Glomerular endothelial cell (primary cell): ENCODE measurements at places on chromosomes 13 and 19.

DNA sequence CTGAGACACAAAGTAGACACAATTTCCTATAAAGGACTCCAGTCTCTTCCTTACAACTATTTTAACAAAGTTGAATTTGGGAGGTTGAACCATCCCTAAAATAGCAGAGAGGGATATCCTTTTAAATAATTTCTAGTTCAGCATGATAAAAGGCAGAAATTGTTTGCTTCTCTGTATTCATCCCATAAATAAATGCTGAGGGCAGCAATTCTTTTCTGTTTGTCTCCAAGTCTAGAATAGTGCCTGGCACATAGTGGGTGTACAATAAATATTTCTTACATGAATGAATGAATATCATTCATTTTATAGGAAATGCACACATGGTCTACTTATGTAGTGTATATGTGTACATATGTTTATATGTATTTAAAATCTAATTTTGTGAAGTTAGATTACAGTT is 12.3 kb downstream of the COL4A1 start:
- no peak for DNase-seq

DNA sequence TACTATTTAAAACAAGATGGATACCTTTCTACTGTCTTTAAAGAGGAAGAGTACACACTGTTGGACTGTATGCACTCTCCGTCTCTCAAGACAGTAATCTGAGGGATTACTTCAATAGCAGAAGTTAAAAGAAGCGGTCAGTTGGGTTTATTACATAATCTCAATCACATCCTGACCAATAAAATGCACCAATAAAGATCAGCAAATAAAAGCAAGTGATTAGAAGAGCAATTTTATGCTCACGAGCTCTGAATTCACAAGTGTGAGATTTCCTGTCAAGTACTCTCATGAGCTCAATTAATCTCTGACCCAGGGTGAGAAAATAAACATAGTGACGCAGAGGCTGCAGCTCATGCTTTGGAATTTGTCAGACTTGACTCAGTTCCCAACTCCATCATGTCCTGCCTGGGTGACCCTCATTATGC is 12.2 kb downstream of the ABCC4 start:
- DNase-seq: no peak

DNA sequence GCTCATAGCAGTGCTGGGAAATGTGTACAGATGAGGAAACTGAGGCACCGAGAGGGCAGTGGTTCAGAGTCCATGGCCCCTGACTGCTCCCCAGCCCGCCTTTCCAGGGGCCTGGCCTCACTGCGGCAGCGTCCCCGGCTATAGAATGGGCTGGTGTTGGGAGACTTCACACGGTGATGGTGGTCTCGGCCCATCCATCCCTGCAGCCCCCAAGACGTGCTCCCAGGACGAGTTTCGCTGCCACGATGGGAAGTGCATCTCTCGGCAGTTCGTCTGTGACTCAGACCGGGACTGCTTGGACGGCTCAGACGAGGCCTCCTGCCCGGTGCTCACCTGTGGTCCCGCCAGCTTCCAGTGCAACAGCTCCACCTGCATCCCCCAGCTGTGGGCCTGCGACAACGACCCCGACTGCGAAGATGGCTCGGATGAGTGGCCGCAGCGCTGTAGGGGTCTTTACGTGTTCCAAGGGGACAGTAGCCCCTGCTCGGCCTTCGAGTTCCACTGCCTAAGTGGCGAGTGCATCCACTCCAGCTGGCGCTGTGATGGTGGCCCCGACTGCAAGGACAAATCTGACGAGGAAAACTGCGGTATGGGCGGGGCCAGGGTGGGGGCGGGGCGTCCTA is 15.9 kb downstream of the LDLR start:
- DNase-seq: no peak

- no peak for DNase-seq
Measured at GRCh38 chr13:25630329-25630900, 258.6 kb downstream of the ATP8A2 start.

DNA sequence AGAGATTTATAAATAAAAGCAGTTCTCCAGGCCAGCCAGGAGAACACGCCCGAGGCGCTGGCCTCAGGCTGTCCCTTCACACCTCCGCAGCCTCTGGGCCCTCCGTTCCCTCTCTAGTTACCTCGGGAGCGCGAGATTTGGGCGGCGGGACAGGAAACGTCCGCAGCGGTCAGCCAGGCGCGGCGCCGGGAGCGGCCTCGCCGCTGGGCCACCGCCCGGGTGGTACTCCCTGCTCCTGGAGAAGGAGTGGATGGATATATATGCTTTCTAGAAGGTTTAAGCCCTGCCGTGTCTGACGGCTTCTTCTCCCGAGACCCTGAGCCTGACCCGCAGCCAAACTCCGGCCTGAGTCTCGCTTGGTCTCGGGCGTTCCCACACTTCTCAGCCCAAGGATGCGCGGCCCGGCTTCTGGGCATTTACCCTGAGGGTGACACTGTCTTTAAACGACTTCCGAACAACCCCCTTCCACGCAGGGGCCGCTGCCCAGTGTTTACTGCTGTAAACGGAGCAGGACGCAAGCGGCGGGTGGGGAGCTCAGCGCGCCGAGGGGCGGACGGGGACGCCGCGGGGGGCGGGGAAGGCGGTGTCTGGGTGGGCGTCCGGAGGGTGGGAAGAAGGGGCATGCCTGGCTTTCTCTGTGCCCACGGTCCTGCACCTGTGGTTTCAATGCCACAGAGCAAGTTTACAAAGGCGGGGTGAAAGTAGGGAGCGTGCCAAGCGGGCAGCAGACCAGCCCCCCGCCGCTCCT is 2.0 kb upstream of the ZIC2 start:
- no peak for DNase-seq

GRCh38 chr19:46390121-46390858 is 23.1 kb downstream of the CCDC8 start:
- DNase-seq: no peak

GRCh38 chr13:62629618-62630017 is 1214.0 kb upstream of the PCDH20 start:
- no peak for DNase-seq

DNA sequence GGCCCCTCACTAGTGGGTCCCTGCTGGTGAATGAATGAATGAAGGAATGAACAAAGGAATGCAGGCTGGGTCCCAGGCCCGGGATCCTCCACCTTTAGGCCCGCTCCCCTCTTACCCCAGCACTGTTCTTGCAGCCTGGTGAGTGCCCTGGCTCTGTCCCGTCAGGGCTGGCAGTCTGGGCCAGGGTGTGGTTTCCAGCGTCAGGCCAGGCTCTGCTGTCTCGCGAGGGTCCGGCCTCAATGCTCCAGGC is 317 bp downstream of the LYL1 start:
- DNase-seq: no peak

DNA sequence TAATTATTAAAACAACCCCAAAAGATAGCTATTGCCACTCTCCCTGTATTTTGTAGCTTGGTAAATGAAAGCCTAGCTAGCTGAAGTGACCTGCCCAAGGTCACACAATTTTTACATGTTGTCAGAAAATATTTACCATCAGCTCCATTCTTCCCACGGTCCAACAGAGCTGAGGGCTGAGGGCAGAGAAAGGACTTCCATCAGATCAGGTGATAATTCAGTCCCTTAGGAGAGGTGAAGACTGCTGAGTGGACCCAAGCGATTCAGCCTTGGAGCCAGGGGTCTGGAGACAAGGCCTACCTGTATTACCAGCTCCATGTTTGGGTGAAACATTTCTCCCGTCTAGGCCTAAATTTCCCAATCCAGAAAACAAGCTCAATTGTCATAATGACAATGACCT is 149.5 kb upstream of the TSHZ3 start:
- no peak for DNase-seq

DNA sequence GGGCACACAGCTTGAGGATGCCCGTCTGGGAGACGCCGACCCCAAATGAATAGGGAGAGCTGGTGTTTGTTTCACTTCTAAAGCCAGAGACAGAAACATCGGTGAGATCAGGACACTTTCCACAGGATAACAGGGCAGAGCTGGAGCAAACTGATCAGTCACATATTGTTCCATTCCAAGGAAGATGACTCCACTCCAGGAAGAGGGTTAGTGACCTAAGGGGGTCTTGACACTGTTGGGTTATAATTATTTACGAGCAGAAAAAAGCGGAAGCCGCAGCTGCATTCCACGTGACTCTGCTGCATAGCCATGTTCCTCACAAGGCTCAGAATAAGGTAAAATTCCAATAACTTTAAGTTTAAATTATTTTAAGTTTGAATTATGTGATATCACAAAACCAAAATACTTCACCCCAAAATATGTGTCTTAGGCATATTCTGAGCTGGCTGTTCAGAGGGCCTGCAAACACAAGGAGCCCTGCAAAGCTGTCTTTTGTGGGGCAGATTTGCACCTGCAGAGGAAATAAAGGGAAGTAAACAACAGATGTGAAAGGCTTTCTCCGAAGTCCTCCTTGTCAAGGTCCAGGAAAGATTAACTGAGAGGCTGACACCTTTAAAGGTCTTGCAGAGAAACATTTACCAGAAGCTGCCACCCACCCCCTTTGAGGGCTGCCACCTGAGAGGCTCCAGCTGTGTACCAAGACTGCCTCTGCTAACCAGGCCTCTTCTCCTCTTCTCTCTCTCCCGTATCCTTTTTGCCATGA is 819.2 kb downstream of the UQCRFS1 start:
- DNase-seq: no peak

DNA sequence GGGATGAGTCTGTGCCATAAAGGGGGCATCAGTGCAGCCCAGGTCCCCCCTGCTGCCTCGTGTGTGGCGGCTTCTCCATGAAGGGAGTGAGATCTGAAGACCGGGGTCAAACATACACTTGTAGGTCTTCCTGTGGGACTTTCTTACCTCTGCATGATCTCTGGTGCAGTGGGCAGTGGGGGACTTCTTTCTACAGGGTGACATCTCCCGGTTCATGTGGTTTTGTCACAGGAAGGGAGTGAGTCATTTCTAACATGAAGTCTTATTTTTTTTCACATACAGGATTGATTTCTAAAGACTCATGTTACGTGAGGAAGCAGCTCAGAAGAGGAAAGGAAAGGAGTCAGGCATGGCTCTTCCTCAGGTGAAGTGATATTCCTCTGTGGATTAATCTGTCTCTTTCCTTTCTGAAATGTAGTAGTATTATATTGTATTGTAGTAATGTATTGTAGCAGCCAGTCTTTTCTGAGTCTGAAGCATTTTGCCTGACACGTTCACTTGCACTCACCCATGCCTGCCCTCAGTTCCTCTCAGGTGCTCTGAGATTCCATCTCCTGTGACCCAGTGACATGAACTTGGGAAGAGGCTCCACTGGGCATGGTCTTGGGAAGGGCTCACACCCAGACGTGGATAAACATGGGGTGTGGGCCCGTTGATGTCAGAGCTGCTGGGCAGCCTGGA is 15.7 kb downstream of the ZNF808 start:
- DNase-seq: no peak

DNA sequence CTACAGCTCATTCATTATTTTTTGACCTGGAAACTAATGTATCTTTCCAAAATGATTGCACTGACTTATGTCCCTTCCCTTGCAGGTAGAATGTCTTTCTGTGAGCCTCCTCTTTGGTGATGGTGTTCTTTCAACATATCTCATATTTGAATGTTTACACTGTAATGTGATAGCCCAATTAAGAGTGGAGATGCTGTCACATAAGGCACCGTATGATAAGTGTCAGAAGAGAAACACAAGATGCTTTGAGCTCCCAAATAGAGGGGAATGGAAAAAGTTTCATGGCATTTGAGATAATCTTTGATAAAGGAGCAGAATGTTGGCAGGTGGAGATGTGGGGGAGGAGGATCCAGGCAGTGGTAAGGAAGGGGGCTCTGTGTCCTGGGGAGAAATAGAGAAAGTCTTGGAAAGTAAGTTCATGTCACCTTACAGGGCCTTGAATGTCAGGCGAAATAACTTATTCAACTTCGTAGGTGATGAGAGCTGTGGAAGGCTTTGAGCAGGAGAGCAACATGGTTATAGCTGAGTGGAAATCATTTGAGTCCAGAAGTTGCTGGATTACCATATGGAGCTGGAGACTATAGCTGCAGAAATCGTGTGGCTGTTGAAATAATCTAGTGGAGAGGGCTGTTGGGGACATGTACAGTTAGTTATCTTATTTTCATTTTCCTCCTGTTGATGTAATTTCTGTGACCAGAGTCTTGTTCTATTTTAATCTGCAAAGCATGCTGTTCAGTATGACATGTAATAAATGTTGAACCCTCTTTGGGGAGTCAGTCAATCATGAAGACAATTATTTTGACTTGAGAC is 10.3 kb upstream of the RNF113B start:
- no peak for DNase-seq

- no peak for DNase-seq
Measured at GRCh38 chr19:39470724-39471339, 9.8 kb upstream of the TIMM50 start.

- no peak for DNase-seq
Measured at GRCh38 chr13:45595965-45596364, 19.6 kb downstream of the ERICH6B start.

DNA sequence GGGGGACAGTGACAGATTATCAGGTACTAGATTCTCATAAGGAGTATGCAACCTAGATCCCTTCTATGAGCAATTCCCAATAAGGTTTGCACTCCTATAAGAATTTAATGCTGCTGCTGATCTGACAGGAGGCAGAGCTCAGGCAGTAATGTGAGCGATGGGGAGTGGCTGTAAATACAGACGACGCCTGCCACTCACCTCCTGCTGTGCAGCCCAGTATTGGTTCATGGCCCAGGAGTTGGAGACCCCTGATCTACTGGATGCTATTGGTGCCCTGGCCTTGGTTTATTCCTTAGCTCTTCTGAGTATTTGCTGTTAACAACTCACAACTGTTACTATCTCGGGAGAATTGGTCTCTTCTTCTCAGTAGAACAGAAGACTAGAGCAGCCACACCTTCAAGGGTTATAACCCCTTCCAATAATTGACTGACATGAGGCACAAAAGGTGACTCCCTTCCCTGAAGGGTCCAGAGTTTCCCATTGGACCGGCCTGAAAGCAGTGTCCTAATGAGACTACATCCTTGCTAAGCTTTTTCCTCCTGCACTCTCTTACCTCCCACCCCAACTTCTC is 35.0 kb upstream of the RBM26 start:
- DNase-seq: no peak

DNA sequence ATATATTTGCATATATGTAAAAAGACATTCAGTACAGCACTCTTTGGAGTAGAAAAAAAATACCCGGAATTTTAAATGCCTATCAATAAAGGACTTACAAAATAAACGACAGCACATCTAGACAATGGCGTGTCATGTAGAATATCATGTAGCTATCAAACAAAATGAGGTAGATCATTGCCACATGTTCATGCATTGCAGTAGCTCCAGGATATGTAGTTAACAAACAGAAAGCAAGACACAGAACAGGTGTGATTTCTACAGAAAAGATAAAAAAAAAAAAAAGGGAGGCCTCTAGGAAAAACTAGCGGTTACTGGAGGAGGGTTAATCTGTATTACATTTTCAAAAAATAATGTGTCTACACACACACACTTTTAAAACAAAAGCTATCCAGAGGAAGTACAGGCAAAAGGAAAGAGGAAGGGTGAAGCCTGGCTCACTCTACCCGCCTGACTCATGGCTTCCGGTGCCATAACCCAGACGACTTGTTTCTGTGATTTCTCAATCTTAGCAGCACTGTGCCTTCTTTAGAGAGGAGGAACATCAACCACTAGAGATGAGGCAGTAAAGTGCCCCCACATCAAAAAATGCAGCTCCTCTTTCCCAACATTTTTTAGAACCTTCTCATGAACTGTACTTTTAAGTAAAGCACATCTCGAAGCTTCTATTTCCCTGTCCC is 6.9 kb downstream of the KCTD12 start:
- no peak for DNase-seq
